Endothelial cell of coronary artery (primary cell): ENCODE measurements at places on chromosomes 5 and 9. TPM values are rescaled to one million over a fixed set of nuclear protein-coding genes. Genes with fewer than 3 reads are reported as not detected.

Gene RASGEF1C
- total RNA-seq, result not detected in 2 replicates

Gene CFAP90
- total RNA-seq, result not detected in 2 replicates

Gene NEURL1B
- 0.36 and 0.94 TPM in 2 replicates for total RNA-seq

Gene IL7R
- total RNA-seq, result 1.6 and 3.2 TPM in 2 replicates

Gene PAPPA
- total RNA-seq, result 0.09 and 24.6 TPM in 2 replicates
